ENCODE measurements at places on chromosomes 7 and 10.

- DNase-seq = no peak
Measured at GRCh38 chr7:5694221-5694754, 87.2 kb downstream of the RNF216 start.

DNA sequence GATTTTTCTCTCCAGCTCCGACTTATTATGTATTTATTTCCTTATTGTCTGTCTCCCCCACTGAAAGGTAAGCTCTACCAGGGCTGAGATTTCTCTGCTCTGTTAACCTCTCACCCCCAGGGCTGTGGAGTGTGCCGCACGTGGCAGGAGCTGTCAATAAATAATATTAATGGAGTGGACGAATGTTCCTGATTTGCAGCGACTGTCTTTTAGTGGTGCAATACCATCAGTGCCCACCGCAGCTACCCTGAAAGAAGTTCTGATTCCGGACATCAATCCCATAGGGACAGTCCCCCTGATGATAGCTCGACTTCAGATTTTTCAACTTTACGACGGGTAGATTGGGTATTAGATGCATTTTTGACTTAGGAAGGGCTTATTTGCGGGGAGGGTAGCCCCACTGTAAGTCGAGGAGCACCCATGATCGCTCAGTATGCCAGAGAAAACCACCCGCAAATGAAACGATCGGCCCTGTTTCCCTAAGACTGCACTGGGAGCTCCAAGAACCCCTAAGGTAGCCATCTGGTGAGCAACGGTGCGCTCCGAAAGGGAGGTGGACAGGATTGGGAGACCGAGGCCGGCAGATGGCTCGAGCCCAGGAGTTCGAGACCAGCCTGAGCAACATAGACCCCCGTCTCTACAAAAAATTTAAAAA, 986 bp upstream of the PPP2R2D start:
- no peak for DNase-seq

DNA sequence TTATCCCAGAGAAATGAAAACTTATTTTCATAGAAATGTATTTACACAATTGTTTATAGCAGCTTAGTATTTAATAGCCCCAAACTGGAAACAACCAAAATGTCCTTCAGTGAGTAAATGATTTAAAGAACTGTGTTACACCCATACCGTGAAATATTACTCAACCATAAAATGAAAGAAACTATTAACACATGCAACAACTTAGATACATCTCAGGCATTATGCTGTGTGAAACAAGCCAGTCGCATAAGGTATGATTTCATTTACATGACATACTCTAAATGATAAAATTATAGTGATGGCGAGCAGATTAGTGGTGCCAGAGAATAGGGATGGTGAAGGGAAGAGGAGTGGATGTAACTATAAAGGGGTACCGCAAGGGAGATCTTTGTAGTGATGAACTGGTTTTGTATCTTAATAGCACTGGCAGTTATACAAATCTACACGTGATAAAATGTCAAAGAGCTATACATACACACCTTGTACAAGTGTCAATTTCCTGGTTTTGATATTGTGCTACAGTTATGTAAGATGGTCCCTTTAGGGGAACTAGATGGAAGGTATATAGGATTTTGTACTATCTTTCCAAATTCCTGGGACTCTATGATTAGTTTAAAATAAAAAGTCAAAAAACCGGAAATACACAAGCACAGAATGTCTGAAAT, 40.5 kb downstream of the MACC1 start:
- DNase-seq = no peak

DNA sequence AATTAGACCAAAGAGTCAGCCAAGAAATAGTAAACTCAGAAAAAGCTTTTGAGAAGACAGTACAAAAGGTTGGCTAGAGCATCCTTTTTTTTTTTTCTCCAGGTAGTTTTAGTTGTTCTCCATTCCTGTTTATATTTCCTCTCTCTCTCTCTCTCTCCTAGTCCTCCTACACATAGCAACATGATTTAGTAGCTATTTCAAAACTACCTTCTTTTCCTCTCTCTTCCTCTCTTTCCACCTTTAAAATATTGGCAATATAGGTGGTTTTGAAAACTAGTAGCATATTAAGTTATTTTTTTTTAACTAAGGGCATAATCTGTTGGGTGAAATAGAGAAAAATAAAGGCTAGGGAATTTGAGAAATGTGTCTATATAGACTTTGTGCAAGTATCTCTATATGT, 5.0 kb downstream of the SKIDA1 start:
- no peak for DNase-seq

- DNase-seq = no peak
Measured at GRCh38 chr7:96397936-96398598, 76.2 kb upstream of the SLC25A13 start.

DNA sequence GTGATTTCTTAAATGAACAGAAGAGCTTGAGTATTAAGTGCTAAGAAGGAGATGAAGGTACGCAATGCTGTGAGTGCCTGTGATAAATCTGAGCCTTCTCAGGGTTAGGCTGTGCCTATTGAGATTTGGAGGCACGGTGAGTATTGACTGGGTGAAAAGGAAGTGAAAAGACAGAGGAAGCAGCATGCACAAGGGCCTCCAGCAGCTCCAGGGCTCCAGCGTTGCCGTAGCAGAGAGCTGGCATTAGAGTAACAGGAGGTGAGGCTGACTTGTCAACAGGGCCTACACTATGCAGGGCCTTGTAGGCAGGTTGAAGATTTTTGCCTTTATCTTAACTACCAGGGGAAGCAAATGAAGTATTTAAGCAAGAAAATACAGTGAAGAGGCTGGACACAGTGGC, 54.1 kb upstream of the PDCD4 start:
- no peak for DNase-seq

- DNase-seq = no peak
Measured at GRCh38 chr7:98619450-98620321, 2.6 kb downstream of the NPTX2 start.

- DNase-seq = no peak
Measured at GRCh38 chr7:88183051-88183450, 36.8 kb downstream of the SRI start.

DNA sequence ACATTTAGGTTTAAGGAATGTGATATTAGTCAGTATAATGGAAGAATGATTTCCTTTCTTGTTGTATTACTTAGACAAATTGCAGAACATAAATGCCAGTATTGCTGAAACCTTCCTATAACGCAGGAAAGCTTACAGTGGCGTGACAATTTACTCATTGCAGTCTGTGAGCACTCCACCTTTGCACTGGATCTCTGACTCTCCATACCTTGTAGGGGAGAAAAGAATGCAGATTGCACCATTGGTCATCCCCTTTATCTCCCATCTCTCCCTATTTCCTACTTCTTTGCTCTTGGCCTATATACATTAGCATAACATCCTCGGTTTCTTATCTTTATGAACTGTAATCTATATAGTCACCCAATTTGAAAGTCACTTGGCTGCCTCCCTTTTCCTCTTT, 28.1 kb upstream of the HYAL4 start:
- no peak for DNase-seq

DNA sequence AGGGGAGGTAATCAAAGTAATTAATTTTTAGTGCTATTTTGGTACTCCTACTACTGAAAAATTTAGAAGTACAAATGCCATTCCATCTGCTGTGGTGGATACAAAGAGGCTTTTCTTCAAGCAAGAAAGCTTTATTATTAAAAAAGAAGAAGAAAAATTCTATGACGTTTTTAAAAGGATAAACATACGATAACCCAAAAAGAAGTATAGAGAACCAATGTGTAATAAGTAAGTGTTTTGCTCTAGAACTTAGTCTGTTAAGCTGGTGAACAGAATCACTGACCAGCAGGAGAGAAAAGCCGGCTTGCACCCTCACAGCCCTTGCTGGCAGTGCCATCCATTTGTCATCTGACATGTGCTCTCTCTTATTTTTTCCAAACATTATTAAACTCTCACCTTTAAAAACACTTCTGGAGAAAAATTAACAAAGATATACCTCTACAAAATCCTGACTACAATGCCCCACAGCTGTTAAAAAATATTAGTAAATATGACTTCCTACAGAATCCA, 81.5 kb downstream of the SRPK2 start:
- DNase-seq = no peak

DNA sequence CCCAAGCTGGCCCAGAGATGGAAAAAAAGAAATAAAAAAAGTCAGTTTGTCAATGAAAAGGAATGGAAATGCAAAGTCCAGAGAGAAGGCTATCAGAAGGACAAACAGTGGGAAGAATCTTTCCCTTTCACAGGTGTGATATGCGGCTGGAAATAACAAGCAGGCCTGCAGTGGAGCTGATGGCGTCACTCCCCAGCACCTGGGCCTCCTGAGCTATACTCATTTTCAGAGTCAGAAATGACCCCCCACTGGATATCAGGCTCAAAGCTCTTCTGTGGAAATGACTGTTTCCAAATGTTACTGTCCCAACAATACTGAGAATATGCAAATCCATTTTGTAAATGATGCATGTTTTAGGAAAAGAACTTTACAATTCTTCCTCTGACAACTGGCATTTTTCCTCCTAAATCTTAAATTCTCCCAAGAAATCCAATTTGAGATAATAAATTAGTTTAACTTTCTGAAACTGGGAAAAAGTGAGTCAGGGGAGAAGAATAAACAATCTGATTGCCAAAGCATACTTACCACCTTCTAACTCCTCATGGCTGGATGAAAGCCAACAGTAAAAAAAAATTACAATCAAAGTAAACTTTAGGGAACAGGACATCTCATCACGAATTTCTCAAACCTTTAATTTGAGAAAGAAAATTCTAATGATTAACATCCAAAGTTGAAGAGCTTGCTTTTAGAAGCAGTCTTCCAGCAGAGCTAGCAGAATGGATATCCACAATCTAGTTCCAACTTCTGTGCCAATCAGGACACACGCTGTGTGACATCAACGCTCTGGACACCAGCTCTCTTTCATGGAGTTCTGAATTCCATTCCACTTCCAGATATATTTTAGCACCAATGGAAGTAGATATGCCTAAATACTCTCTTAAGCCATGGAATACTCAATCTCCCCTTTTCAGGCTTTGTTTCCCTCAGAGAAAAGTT, 5.3 kb upstream of the CUZD1 start:
- no peak for DNase-seq

GRCh38 chr7:42650171-42650570, 261.7 kb downstream of the C7orf25 start:
- DNase-seq = no peak

- DNase-seq = no peak
Measured at GRCh38 chr7:19051767-19052375, 65.6 kb downstream of the TWIST1 start.

- no peak for DNase-seq
Measured at GRCh38 chr7:100891568-100892247, 2.2 kb upstream of the UFSP1 start.

DNA sequence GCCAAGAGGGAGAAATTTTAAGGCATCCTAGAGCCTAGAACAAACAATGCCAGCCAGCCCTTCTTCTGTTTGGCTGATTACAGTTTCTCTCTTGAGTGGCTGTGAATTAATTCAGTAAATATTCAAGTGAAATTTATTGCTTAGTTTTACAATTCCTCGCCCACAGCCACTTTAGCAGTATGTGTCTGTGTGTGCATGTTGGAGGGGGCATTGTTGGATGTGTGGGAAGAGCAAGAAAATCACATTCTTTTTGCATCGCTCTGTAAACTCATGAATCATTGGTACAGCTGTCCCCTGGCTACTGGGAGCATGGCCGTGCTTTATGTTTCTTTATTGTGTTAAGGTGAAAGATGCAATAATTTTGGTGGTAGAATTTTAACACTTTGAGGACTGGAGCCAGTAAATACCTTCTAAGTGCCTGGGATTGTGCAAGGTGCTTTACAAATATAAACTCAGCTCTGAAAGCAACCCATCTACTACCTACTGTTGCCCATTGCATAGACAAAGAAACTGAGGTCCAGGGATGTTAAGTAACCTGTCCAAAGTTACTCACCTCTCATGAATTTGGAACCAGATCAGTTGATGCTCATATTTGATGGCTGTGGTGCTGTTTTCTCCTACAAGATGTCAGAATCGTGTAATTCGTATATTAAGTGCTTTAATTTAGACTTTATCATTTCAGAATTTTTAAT, 89.9 kb upstream of the BTBD16 start:
- no peak for DNase-seq

DNA sequence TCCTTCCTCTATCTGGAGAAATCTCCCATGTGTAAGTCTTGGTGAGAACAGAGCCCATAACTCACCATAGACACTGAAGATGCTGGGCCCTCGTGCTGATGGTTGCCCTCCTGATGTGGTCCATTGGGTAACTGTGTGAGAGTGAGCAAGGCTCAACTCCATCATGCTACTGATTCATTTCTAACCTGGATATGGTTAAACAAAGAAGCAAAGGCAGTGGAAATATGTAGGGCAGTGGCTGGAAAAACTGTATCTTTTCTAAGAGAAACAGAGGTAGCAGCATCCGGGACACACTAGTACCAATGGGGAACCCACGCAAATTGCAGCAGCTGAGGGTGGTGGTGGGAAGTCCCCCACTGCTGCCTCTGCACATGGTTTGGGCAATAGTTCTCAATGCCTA, 221.7 kb downstream of the KLF6 start:
- no peak for DNase-seq

GRCh38 chr7:149099058-149099457, 8.5 kb upstream of the ZNF786 start:
- DNase-seq = no peak

GRCh38 chr10:6217611-6218010, 14.9 kb downstream of the PFKFB3 start:
- no peak for DNase-seq

GRCh38 chr7:121531175-121532070, 135.3 kb upstream of the FAM3C start:
- DNase-seq = no peak

GRCh38 chr10:76769161-76769560, 868.4 kb downstream of the KCNMA1 start:
- no peak for DNase-seq

- DNase-seq = no peak
Measured at GRCh38 chr10:101400585-101400984, 46.6 kb downstream of the BTRC start.

DNA sequence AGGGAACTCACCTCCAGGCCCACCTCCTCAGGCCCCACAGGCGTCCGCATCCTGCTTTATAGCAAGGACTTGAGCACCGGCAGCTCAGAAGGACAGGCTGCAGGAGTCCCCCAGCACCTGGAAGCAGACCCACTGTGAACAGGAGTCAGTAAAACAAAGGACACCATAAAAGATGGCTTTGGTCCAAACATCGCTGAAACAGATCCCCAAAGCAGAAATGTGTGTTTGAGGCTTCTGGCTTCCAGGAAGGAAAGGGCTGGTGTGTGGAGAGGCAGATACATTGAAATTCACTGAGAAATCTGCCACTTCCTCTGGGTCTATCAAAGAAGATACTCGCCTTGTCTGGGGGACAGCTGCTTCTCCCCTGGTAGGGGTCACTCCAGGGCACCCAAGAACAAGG, 286.2 kb downstream of the PLXNA4 start:
- DNase-seq = no peak

DNA sequence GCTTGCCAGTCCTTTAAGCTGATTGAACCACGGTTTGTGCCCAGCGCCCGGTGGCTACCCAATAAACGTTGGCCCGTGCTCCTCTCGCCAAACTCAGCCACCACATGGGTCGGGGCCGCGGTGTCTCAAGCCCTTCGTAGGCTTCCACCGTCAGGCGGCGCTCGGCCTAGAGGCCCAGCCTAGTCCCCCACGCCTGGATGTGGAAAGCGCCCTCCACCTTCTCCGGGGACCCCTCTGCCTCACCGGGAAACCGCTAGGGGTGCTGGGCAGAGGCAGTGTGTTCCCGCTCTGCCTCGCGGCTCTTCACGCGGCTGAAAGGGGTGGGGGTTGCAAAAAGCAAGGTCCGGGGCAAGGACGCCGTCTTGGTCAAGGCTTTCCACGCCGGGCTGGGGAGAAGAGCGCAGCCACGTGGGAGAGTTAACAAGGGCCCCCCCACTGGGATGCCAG, 29.8 kb downstream of the LEP start:
- no peak for DNase-seq
